ENCODE measurements at places on chromosomes 11 and 22.

DNA sequence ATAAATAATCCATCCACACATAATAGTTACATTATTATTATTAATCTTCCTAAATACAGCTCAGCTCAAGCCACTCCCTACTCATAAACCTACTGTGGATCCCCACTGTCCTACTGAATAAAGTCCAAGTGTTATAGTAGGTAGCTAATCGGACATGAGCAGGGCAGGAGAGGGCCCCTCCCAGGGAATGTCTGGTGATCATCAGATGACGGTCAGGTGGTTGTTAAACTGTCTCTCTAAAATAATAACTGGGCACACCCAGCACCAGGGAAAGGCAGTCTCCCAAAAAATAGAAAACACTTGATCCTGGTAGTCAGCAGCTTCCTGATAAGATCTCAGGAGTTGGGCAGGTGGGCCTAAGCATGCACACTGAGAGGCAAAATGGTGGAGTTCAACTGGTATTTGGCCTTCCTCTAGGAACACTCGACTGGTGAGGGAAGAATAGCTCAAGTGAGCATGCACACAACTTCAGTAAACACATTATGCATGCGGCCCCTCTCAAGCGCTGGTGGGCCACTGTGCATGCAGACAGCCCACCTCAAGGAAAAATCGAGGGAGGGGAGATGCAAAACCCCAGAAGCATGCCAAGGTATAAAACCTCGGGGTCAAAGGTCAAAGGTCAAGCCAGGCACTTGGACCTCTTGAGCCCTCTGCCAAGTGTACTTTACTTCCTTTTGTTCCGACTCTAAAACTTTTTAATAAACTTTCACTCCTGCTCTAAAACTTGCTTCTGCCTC, 65.0 kb downstream of the LRRC32 start:
- no peak for DNase-seq

DNA sequence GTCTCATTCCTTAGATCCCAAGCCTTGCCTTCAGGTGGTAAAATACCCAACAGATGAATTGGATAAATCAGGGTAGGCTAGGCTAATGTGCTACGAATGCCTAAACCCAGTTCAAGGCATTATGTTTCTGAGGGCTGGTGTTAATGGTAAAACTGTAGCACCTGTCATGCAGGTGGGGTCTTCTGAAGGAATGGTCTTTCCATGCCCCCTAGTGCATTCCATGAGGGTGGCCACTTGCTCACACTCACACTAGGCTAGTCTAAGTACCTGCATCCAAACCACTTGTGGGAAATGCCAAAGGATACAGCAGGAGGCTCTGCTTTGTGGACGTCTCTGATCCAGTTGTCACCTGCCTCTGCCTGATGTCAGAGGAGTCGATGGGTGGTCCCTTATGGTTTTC, 24.2 kb upstream of the UCP3 start:
- no peak for DNase-seq

GRCh38 chr11:37496201-37496600, 898.2 kb upstream of the RAG2 start:
- DNase-seq: no peak

GRCh38 chr22:48449466-48450187, 1378.0 kb downstream of the BRD1 start:
- no peak for DNase-seq

- no peak for DNase-seq
Observed at GRCh38 chr11:122103321-122103720, 12.7 kb downstream of the BLID start.

DNA sequence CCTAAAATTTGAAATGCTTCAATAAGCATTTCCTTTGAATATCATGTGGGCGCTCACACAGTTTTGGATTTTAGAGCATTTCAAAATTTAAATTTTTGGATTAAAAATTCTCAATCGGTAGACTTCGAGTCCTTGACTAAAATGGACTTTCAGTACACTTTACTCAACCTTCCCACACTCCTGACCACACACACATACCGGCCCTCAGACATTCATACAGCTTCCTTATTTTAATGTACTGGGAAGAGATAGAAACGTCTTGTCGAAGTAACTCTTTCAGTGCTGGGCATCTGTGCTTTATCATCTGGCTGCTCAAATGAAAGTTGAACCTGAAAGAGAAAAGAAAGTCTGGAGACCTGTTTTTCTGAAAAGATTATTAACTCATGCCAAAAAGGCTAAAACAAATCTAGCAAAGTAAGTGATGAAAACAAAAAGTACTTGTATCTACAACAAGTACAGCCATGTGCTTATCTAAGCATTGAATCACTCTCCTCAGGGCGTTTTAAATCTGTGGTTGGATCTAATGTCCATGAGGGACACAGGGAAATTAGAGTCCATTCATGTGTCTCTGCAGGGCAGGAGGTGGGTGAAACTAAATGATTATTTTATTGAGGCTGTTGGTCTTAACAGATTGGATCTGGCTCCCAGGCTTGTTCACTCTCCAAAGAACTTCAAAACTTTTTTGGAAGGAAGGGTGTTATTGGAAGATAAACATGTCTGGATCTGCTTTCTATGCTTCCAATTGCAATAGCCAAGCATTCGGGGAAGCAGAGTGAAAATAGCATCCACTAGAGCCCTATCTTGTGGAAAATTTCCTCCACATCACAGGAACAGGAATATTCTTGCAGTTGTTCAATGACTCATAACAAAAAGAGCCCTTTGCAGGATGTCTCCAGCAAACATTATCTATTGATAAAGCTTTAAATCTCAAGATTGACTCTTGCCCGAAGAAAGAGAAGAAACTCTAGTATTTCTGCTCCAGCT, 47.0 kb downstream of the CARD18 start:
- no peak for DNase-seq

- DNase-seq: no peak
Observed at GRCh38 chr22:48907591-48907990, 920.1 kb downstream of the BRD1 start.

DNA sequence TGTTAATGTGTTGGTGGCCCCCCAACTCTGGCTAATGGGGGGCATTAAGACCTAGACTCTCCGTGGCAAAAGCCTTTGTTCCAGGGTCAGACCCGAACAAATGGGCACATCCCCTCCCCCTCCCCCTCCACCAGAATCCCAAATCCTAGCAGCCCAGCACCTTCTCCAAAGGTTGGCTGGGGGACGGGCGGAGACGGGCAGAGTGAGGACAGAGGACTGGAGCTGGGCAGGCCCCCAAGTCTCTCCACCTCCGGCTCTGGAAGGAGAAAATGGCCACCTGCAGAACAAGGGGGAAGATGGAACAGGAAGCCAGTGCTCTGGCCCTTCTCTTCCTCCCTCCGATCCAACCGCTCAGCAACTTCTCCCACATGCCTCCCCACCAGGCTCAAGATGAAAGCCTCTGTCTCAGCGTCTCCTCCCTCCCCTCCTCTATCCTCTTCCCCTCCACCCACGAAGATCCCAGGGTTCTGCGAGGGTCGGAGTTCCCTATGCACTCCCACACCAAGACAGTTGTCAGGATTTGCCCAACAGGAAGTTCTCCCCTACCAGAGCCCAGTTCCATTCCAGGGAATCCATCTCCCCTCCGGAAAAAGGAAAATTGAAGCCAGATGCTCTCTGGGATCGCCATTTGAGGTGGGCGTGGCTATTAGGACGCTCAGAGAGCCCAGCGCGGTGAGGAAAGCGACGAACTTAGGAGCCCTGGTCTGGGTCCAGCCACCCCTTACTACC, 20.1 kb downstream of the ADA2 start:
- no peak for DNase-seq

- DNase-seq: peak; percentile 76
Observed at GRCh38 chr11:18720808-18721560, 5.0 kb downstream of the IGSF22 start.

DNA sequence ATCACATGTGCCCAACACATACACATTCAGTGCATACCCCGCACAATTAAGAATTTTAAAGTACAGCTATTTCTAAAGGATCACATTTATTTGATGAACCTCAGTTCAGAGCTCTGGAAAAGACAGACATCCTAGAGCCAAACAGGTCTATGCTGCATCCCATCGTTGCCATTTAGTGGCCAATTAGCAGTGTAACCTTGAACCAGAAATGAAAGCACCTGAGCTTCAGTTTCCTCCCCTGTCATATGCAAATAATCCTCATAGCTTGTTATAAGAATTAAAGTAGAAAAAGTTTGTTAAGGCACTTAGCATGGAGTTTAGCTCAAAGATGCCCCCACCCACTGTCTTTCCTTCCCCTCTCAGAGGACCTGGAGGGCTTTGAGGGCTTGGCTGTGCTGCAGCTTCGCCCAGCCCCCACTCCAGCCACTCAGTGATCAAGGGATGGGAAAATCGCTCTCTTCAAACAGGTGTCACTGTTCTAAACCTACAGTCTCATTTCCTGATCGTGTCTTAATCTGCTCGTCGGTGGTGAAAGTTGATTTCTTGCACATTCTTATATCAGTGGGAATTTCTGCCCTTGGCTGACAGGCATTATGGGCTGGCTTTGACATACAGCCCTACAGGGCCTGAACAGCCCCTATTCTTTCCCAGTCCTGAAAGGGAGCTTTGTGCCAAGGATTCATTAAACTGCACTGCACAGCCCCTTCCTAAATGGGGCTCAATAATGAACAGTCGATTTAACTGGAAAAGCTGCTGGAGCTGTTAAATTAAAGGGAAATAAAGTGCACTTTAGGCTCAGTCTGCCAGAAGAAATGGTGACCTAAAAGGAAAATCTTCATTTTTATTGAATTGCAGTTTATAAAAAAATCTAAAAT, 23.3 kb upstream of the FAM181B start:
- no peak for DNase-seq

DNA sequence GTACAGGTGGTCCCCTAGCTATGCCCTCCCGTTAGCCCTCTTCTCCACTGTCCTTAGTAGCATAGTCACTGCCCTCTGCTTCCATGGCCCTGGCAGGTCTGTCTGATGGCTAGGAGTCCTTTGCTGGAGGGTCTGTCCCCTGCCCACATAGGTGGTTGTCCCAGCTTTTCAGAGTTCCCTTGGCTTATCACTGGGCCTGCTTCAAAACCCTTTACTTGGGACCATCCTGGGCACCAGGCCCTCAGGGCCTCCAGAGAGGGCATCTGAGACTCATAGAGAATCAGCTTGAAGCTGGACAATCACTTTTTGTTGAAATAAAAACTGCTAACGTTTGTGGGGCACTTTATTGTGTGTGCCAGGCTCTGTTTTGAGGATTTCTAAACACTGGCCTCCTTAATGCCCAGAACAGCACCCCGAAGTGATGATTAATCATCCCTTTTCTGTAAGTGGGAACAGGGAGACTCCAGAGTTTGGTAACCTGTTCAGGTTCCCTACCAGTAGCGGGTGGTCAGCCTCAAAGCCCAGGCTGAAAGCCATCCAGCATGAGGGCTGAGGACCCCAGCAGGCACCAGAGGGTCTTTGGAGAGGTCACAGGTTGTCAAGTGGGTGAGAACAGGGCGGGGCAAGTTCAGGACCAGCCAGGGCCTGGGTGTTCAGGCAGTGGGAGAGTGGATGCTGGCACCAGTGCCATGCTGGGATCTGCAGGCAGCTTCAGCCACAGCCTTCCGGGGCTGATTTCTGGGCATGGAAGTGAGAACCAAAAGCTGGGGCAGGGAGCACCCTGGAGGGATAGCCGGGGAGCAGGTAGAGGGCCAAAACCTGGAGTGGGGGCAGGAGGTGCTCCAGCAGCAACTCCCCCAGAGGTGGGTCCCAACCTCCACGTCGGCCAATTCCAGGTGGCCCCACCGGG, 495 bp upstream of the KCNK4 start:
- no peak for DNase-seq

- peak; percentile 78 for DNase-seq
Observed at GRCh38 chr22:29394931-29395581, 6.7 kb upstream of the AP1B1 start.

DNA sequence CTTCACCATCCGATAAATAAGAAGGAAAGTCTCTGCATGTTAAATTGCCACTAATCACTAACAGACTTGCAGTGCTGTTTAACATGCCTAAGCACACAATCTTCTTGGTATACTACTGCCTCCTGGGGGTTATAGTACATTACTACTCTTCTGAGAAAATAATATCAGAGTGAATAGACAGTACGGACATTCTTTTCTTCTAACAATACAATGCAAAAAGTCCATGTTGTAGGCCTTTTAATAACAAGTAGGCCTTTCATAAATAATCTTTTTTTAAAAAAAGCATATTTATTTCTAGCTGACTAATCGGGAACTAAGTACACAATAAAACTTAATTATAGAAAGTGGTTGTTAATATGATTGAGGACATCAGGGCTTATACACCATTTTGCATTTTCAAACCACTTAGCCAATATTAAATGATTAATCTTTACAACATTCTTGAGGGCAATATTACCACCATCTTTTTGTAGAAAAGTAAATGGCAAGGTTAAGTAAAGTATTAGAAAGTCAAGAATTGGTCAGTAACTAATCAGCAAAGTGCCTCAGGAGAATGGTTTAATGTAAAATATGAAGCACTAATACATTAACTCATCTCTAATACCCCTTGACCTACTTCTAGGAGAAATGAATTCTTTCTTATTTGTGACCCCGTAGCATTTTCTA, 84.7 kb downstream of the TTC28 start:
- peak; percentile 5 for DNase-seq

DNA sequence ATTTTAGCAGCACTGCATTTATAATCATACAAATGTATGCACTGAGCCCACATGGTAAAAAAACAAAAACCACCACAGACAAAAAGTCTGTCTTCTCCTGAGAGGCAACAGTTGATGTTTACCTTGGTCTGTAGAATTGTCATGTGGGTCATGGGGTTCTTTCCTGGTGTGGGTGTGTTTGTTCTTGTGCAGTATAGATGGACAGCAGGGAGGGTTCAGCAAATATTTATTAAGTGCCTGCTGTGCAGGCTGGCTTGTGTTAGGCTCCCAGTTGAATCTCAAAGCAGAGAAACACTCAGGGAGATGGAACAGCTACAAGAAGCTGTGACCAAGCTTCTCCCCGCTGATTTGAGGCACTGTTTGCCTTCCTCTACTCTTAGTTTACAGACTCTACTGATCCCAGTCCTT, 82.2 kb downstream of the PISD start:
- DNase-seq: no peak

- DNase-seq: peak; percentile 11
Observed at GRCh38 chr11:123308077-123308476, 113.0 kb upstream of the CLMP start.

DNA sequence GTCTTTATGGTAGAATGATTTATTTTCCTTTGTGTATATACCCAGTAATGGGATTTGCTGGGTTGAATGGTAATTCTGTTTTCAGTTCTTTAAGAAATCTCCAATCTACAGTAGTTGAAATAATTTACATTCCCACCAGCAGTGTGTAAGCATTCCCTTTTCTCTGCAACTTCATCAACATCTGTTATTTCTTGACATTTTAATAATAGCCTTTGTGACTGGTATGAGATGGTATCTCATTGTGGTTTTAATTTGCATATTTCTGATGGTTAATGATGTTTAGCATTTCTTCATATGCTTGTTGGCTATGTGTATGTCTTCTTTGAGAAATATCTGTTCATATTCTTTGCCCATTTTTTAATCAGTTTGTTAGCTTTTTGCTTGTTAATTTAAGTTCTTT, 901.2 kb downstream of the METTL15 start:
- DNase-seq: no peak

GRCh38 chr11:134939905-134940304, 527.9 kb upstream of the B3GAT1 start:
- no peak for DNase-seq

GRCh38 chr11:46134540-46134939, 13.3 kb upstream of the PHF21A start:
- DNase-seq: no peak

GRCh38 chr22:38314051-38314932, 2.9 kb downstream of the CSNK1E start:
- DNase-seq: peak; percentile 30

- no peak for DNase-seq
Observed at GRCh38 chr22:23566705-23567475, 13.2 kb downstream of the IGLL1 start.
